ENCODE measurements at places on chromosomes 1 and 21.

DNA sequence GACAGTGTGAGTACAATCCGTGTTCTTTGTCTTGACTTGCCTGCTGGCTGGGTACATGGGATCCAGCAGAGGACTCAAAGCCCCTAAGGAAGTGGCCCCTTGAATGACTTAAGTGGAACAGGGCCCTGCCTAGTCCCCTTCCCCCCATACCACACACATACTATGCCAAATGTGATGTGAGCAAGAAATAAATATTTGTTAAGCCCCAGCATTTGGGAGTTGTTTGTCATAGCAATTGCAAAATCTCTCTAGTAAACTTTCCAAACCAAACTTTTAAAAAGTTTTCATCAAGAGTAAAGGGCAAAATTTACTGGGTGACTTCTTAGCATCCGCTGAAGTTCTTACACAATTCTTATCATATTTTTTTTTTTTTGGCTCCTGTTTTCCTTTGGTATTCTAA lies 32.5 kb upstream of the CACHD1 start:
- no peak for DNase-seq

- no peak for DNase-seq
Observed at GRCh38 chr1:50231209-50231608, 122.5 kb downstream of the ELAVL4 start.

GRCh38 chr1:5780324-5780716 lies 211.9 kb downstream of the NPHP4 start:
- no peak for DNase-seq

DNA sequence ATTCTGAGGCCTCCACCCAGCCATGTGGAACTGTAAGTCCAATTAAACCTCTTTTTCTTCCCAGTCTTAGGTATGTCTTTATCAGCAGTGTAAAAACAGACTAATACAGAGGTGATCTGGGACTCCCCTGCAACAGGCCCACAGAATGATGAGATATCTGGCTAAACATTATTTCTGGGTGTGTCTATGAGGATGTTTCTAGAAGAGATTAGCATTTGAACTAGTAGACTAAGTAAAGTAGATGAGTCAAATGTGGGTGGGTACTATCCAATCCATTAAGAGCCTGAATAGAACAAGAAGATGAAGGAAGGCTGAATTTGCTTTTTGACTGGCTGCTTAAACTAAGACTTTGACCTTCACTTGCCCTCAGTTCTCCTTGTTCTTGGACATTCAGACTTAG lies 396.5 kb upstream of the LRRC7 start:
- DNase-seq, result no peak

DNA sequence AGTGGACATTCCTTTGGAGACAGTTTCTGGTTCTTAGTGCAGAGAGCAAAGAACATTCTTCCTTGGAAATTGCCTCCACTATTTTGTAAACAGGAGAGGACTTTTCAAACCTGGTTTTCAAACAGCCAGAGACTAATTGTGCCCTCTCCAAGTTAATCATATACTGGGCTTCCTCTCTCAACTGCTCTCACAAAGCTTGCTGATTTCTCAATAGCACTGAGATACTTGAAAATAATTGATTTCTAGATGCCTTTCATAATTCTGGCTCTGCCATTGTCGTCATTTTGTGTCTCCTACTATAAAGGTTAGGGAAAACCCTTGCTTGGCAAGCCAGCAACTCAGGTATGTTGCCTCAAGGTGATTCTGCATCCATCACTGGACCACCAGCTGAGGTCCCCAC lies 56.0 kb downstream of the KCNJ15 start:
- DNase-seq, result no peak
